ENCODE measurements at places on chromosomes 1 and 21.

DNA sequence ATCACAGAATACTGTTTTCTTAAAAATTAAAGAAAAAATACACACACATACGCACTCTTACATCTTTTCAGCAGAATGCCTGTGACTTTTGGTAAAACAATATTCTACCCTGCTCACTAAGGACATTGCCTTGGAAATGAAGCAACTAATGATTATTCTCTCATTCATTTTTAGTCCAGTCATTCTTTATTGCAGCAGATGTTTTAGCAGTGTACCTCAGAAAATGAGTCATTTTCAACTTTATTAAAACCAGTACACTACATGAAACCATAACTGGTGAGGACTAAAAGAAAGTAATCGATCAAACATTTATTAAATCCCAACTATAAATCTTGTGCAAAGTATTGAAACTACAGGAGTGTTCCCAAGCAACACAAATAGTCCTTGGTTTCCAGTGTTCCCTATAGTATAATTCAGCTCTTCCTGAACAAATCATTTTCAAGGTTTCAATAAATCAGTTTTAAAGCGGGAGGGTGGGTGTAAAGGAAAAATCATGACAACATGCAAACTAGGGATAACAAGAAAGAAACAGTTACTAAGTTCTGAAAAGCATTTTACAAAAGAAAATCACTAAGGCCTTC is 114.2 kb downstream of the ADGRL4 start:
- DNase-seq = peak; percentile 12

DNA sequence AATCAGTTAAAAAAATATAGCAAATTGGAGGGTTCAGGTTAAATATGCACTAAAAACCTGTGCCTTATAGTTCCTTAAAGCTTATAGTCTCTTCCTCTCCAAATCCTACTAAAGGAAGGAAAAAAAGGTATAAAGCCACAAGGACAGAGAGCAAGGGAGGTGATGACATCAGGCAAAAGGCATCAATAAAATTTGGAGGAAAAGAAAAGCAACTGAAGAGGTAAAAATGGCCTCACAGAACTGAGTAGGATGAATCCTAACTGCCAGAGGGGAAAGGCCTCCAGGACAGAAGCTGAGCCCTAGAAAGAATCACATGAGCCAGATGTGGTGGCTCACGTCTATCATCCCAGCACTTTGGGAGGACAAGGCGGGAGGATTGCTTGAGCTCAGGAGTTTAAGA is 8.1 kb downstream of the CCSAP start:
- no peak for DNase-seq

DNA sequence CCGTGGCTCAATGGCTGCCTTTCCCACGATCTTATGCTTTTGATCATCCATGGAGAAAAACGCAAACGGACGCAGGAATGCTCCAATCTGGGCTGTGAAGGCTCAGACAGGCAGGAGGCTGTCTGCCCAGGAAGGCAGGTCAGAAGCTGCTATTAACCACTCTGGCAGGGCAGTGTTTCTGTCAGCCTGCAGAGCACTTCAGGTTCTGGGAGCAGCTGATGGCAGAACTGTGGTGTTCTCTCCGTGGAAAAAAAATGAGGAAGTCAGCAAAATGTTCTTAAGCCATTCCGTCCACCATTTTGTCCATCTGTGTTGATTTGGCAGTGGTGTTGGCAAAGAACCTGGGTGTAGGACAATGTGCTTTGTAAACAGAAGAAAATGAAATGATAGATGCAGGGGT is 91.7 kb downstream of the SIM2 start:
- no peak for DNase-seq

GRCh38 chr1:12405325-12406210 is 175.7 kb downstream of the VPS13D start:
- DNase-seq = no peak

DNA sequence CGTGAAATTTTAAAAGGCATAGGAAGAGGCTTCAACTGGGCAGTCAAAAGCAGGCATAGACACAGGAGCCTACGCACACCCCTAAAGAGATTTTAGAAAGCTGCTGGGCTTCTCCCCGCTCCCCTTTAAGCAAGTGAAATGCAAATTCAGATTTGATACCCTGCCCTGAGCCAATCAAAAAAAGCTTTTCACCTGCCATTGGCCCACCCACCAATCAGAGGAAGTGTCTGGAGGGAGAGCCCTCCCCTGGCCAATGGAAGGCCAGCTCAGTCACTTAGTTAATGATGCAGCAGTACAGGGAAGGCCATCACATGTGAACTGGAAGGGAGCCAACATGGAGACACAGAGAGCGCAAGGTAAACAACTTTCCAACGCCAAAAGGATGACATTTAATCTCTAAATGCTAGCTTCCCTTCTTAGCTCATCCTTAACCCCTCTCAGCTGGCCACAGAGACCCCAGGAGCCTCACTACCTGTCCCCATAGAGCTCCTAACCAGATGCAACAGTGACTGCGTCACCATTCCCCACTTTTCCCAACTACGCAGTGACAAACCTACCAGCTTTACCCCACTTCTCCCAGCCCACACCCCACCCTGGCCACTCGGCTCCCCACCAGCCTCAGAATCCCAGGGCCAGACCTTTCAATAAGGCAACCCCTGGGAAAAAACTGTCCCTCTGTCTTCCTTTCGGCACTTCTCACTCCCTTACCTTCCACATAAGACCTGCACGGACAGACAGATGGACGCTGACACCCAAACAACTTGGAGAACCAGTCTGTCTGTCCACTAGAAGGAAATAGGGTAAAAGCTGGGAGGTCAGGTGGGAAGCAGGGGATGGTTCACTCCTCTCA is 71.0 kb downstream of the CD46 start:
- peak; percentile 51 for DNase-seq

Measured in AG09319 (cell line).